Bone marrow (tissue), 2 donors: ENCODE measurements at places on chromosomes 3 and 15.

DNA sequence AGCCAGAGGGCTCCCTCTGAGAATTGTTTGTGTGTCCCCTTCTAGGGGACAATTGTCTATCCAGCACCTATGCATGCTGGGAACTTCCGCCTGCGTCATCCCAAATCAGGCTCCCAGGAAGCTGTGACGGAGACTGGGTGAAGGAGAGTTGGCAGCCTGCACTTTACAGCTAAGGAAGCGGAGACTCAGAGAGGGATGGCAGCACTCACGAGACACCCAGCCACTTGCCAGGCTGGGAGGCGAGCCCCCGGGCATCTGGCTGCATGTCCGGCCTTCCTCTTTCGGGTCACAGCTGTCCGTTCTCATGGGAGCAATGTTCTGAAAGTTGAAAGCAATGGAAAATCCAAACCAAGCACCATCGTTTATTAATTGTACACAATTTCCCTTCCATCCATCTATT lies 45.5 kb upstream of the SLC6A11 start:
- DNase-seq: no peak

DNA sequence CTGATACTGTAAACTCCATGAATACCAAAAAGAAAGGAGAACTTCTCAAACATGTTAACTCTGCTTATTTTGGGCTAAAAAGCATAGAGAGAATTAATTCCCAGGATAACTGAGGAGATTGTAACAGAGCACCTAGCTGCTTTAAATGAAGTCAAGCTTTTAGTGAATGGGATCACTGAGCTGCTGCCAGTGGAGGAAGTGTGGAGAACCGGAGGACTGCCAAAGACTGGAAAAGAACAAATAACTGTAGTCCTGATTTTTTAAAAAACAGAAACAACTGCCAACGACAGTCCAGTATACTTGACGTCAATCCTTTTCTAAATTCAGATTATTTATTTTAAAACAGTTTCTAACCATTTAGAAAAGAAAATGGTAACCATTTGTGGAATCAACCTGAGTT lies 3.3 kb downstream of the C3orf70 start:
- DNase-seq: no peak

DNA sequence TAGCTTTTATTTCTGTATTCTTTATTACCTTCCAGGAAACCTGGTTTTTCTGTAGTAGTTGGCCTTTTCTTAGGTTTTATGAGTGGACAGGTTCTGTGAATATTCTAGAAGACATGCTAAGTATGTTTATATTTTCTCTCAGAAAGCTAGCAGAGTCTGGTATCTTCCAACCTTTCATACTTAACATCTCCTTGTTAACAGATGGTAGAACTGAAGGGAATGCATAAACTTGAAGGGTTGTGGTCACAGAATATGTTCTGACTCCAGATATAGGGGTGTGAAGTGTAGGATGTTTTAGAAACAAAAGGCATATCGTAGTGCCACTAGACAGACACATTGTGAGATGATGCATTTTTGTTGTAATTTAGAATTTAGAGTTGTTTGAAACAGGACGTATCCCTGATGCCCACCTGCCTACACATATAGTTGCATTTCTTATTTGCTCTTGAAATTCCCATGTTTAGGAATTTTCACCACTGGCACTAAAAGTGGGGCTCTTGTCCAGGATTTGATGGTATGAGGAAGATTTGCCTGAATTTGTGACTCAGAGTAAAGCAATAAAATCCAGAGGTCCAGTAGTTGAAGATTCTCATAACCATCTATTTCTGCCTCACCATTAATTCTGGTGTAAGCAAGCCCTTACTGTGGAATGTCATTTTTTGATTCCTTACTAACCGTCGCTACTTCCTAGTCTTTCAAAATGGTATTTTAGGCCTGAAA lies 274.5 kb downstream of the FEZF2 start:
- DNase-seq: no peak

DNA sequence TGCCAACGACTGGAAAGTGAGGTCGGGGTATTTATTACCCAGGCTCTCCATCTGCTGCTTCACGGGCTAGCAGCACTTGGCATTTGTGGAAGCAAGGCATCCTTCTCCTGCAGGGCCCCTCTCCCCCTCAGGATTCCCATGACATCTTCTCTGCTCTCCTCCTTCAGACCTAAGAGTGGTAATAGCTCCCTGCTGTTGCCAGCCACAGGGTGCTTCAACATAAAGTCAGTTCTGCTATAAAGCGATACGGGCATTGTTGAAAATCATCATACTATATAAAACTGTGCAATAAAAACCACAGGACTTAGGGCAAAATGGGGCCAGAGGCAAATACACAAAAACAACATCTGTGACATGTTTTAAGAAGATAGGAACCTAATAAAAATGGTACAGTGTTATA lies 391.8 kb upstream of the ADAMTS9 start:
- no peak for DNase-seq

GRCh38 chr15:80526556-80527340 lies 122.6 kb downstream of the ARNT2 start:
- no peak for DNase-seq

DNA sequence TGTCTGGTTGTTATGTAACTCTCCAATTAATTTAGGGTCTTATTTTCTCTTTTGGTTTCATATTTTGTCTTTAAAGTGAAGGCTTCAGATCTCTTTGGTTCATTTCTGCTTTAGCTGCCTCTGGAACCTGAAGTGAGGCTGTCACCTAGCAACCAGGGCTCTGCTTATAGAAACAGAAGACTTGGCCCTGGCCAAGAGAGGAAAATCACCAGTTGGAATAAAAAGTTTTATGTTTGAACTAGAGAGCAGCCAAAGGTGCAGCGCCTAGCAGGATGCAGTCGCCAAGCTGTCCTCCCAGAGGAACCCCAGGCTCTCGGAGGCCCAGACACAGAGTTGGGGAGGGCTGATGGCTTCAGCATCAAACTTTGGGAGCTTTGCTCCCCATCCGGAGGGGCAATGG lies 41.1 kb downstream of the LYZL4 start:
- DNase-seq: no peak

DNA sequence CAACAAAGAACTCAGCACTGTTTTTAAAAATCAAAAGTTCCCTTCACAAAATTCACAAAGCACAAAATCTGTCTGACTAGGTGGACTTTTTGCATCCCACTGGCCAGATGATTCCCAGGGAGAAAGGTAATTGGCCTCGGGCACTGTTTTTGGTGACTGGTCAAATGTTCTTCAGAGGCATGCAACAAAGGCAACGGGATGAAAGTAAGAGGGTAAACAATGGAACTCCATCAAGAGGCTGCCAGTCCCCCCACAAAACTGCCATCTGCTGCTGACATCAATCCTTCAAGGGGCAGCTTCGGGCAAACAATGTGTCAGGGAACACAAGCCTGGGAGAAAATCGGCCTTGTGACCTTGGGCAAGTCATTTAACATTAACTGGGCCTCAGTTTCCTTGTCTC lies 3.3 kb downstream of the SRGAP3 start:
- DNase-seq: no peak

- no peak for DNase-seq
These were observed 12.2 kb downstream of the H1-8 start for GRCh38 chr3:129555153-129555550.

DNA sequence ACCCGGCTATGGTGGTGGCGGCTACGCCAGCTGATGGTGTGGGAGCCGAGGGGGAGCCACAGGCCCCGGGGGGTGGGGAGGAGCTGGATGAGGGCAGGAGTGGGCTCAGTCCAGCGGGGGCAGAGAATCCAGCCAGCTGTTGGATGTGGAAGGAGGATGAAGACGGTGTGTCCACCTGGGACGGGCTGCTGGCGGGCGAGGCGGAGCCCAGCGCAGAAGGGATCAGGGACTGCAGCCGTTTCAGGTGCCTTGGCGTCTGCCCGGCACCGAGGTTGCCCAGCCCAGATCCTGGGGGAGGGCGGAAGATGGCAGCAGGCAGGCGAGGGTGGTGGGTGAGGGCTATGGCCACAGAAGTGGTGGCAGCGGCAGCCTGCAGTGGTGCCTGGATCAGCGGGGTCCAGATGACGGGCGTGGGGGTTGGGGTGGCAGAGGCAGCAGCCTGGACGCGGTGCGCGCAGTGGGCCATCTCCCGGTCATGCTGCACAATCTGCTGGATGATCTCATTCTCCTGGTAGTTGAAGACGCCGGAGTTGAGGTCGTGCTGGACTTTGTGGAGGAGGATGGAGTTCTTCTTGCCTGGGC lies 45.3 kb downstream of the HCN4 start:
- DNase-seq: no peak

DNA sequence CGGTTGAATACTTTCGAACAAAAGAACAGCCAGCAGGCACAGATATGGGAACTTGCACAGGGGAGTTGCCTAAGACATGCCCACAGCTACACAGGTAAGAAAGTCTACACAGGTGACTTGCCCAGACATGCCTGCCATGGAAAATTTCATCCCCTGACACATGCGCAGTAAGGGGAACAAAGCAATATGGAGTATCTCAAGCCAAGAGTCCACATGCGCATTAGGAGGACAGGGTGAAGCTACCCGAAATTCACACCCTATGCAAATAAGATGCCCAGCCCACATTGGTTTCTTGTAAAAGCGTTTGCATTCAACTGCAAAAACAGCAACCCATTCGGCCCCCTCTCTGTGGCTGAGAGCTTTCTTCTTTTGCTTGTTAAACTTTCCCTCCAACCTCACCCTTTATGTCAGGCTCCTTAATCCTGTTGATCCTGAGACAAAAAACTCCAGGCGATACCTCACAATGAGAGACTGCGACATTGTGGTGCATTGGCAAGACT lies 49.3 kb upstream of the TRPM1 start:
- DNase-seq: no peak

DNA sequence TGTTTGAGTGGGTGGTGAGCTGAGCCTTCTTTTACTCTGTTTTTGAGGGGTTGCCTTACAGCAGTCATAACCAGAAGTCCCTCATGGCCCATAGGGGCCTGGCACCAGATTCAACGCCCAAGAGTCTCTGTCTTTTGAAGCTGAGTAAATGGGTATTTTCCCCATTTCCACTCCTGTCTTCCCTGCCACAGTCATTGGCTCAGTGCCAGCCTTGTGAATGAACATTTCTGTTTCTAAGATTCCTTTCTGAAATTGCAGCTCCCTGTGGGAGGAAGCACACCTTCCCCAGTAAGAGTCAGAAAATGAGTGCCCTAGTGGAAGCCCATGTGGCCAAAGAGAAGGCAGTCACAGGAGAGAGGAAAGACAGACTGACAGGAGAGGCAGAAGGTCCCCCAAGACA lies 43.7 kb upstream of the POLR2M start:
- DNase-seq: no peak

GRCh38 chr15:71612397-71612722 lies 198.0 kb upstream of the NR2E3 start:
- no peak for DNase-seq

- peak; percentile 26 for DNase-seq
These were observed 39.4 kb upstream of the FRMD4B start for GRCh38 chr3:69425249-69425648.

GRCh38 chr15:43776101-43776717 lies 557 bp downstream of the ELL3 start:
- no peak for DNase-seq

DNA sequence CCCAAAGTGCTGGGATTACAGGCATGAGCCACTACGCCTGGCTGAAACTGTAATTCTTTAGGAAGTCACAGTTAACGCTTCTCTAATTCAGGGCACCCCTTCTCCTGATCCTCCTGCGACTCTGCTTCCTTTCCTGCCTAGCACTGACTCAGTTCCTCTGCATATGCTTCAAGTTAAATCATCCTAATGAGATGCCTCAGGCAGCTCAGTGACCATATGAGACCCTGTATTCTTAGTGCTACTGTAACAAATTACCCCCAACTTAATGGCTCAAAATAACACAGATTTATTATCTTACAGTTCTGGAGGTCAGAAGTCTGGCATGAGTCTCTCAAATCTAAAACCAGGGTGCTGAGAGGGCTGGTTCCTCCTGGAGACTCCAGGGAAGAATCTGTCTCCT lies 271.8 kb upstream of the LYSMD4 start:
- DNase-seq: no peak

DNA sequence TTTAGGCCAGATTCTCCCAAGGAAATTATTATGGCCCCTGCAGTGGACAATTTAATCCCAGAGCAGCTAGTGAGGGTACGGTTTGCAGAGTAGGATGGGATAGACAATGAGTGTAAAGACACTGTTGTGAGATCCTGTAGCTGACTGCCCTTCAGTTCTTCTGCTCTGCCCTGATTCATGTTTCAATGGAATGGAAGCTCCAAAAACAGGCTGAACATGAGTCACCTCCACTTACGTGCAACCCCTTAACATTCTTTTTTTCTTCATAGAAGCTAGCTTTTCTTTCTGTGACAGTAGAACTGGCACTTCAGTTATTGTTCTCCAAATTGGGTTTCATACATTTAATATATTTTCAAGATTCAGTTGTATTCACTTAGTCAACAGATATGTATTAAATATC lies 32.1 kb downstream of the CLDN18 start:
- DNase-seq: no peak

DNA sequence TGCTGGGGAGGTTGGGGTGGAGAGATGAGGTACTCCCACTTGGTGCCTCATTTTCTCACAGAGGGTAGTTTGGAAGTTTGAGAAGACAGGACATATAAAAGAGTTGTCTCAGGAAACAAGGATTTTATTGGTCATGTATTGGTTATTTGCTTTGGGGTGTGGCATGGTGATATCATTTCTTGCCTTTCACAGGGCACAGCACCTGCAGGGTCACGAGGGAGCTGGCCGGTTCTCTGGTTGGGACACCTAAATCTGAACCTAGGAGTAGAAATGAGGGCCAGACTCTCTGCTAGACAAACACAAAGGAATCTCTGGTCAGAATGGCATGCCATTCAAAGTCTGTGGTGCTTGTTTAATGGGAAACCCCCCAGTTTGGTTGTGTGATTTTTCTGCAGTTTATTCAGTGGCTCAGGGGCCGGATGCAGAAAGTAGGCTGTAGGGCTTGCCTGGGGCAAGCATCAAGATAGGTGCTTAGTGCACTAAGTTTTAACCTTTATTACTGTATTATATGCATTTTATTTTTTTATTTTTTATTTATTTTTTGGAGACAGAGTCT lies 237.7 kb upstream of the EIF1B start:
- no peak for DNase-seq

DNA sequence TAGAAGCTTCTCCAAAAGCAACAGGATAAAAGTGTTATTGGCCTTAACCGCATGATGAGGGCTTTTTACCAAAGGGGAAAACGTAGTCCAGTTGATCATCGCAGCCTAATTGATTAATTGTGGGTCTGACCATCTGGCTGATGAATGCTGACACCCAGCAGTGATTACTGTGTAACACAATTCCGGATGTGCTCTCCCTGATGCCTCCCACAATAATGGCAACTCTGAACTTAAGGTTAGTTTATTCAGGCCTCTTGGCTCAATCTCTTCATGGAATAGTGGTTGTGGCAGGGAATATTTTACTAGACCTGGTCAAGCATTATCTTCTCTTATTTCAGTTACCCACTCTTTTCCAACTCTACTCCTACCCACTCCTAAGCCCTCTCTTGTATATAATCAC lies 332.9 kb downstream of the TIGIT start:
- DNase-seq: no peak

GRCh38 chr3:140424726-140425125 lies 253.1 kb upstream of the TRIM42 start:
- DNase-seq: no peak

DNA sequence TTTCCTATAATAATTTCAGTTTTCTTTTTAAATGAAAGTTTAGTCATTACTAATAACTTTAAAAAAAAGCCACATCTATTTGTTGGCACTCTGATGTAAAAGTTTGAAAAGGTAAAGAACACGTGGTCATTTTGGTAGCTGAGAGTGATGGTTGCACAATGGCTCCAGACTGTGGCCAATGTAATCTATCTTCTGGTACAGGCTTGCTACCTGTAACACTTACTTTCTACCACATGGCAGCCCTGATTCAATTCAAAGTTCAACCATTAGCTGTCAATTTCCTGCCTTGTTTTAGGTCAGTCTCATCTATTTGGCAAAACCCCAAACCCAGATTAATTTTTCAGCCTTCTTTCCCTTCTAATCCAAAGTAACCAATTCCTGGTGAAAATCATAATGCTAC lies 126.1 kb downstream of the TUSC7 start:
- no peak for DNase-seq
